Spinal cord (tissue), 10 donors: ENCODE measurements at places on chromosomes 12 and 14. TPM values are rescaled to one million over a fixed set of nuclear protein-coding genes. Genes with fewer than 3 reads are reported as not detected.

DNA sequence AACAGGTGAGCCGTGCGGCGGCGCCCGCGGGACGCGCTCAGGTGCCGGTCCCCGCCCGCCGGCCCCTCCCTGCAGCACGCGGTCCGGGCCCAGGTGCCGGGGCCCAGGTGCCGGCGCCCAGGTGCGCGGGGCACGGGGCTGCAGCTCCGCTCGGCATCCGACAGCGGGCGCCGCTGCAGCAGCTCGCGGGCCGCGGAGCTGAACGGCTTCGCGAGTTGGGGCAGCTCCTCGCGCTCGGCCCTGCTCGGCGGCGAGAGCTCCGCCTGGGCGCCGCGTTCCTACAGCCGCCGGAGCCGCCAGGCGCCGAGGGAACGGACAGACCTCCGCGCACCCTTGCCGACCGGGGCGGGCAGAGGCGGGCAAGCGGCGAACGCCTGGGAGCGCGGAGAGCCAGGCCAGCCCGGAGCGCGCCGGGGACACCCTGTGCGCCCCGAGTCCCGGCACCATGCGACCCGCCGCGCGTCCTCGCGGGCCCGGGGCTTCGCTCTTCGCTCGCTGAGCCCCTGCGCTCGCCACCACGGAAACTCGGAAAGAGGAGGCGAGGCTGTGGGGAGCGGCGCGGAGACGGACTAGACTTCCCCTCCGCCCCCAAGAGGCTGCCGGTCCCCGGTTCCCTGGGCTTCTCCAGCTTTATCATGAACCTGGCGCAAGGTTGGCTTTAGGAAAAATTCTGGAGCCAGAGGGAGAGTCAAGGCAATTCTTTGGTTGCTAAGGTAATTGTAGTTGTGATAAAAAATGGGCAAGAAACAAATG lies at the start of gene RGS6:
Gene RGS6 (plus strand): TSS at position 201 of the 753 bp plus-strand sequence.
- DNase-seq = no peak
- peak within 1 kb of the TSS; percentile 43 for H3K4me3 ChIP-seq
- peaks cover 13% of the 10 kb centered on the region for H3K4me1 ChIP-seq

DNA sequence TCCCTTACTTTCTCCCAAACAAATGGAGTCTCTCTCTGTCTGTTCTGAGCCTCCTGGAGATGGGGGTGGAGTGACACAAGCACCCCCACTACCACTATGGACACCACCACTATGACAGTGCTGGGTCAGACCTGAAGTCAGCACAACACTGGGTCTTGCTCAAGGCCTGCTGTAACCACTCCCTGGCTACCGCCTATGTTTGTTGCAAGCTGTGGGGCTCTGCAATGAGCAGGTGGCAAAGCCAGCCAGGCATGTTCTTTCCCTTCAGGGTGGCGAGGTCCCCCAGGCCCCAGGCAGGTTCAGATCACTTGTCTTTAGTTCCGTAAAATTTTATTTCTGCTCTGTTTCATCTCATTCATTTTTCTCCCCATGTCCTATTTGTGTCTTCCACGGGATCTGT lies 349.8 kb downstream of the TMEM121 start:
- H3K27ac ChIP-seq = no peak overlapping the region
- DNase-seq = no peak
- H3K4me3 ChIP-seq = no peak overlapping the region
- no peaks in the 10 kb centered on the region for H3K4me1 ChIP-seq

The RPGRIP1 gene
- total RNA-seq = 0.50 TPM

The KRT84 gene
- total RNA-seq = not detected

DNA sequence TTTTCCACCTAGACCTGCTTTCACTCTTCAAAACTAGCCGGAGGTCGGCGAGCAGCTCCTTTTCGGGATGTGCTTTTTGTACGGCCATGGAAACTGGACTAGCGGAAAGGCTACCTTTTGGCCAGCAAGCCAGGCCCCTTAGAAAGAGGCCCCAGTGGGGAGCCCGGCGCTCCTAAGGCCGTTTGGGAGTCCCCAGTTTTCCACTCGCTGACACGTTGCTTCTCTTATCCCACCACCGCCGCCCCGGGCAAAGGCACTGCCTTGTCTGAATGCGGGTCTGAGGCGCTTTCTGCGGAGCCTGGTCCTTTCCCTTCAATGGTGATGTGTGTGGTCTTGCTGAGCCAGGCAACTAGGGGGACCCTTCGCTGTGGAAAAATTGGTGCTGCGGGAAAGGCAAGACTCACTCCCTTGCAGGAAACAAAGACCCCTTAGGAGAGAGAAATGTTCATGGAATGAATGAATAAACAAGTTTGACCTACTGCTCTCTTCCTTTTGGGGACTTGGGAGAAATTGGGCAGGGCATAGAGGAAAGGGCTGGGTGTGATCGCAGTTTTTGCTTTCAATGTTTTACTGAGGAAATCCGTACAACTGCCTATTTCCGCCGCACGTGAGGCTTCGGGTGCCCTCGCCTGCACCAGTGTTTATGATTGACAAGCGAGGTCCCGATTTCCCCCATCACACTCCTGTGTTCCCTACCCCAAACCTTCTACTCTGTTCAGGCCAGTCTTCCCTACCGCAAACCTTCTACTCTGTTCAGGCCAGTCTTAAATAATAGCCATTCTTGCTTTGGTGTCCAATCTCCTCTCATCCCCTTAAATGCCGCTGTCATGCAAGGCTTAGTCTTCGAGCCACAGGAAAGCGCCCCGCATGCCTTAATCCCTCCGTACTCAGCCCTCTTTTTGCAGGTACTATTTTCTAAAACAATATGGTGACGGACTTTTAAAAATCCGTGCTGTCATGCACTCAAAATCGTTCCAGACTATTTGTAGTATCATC lies 1.0 kb upstream of the SLC38A2 start:
- H3K4me1 ChIP-seq = peaks cover 13% of the 10 kb centered on the region
- DNase-seq = peak; percentile 43
- H3K27ac ChIP-seq = peak overlapping the region; percentile 96
- no peaks in the 10 kb centered on the region for H3K36me3 ChIP-seq

DNA sequence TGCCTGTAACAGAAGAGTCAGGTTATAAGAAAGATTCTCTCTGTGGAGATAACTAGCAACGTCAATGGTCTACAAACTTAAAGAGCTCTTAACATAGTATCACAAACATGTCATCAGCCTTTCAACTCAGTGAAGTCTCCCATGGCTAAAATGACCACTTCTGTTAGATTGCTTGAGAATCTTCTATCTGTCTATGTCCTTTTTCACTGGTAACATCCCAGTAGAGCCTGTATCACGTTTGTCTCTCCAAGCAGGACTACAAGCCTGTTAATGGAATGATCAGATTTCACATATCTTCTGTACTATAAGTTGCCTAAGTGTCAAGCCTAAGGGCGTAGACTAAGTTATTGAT lies 50.7 kb downstream of the SLC2A13 start:
- no peak for DNase-seq
- no peak overlapping the region for H3K4me3 ChIP-seq
- H3K27me3 ChIP-seq = no peaks in the 10 kb centered on the region
- H3K36me3 ChIP-seq = no peaks in the 10 kb centered on the region

- H3K36me3 ChIP-seq = peaks cover 5% of the 10 kb centered on the region
- H3K27me3 ChIP-seq = no peaks in the 10 kb centered on the region
- no peak for DNase-seq
- H3K4me3 ChIP-seq = no peak overlapping the region
- peaks cover 27% of the 10 kb centered on the region for H3K4me1 ChIP-seq
- H3K27ac ChIP-seq = no peak overlapping the region
Measured at GRCh38 chr12:54148560-54149429, 40.0 kb downstream of the SMUG1 start.

- H3K27ac ChIP-seq = no peak overlapping the region
- no peaks in the 10 kb centered on the region for H3K4me1 ChIP-seq
- H3K27me3 ChIP-seq = no peaks in the 10 kb centered on the region
Measured at GRCh38 chr12:46571608-46572007, 199.0 kb upstream of the SLC38A2 start.

GRCh38 chr14:68269136-68269927 lies 449.8 kb downstream of the RAD51B start:
- no peaks in the 10 kb centered on the region for H3K27me3 ChIP-seq
- DNase-seq = no peak
- H3K27ac ChIP-seq = peak overlapping the region; percentile 17
- no peaks in the 10 kb centered on the region for H3K36me3 ChIP-seq
- no peaks in the 10 kb centered on the region for H3K4me1 ChIP-seq

The DAO gene
- total RNA-seq = not detected

DNA sequence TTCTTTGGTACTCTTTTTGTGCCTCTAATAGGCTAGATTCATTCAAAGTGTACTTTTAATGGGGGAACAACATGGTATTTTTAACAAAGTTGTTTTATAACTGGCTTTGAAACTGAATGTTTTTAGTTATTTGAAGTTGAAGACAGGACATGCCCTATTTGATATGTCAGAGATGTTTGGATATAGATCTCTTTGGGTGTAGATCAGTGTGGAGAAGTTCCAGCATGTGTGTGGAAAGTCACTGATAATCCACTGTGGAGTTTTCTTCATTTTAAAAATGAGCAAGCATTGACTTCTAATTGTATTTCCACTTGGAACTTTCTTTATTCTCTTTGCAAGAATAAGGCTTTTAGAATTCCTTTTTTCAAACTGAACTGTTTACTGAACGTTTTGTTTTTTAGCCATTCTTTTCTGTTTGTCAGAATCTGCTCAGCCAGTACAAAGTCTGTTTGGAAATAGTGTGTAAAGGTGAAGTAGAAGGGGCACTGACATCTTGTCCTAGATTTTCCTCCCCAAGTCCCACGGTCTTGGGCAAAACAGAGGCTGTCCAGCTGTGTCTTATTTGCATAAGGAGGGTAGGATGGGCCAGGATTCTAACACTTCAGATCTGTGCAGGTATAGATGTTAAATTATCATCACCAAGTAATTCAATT lies 35.0 kb downstream of the TDP1 start:
- no peak overlapping the region for H3K4me3 ChIP-seq
- peaks cover under 1% of the 10 kb centered on the region for H3K36me3 ChIP-seq
- no peak for DNase-seq
- H3K4me1 ChIP-seq = no peaks in the 10 kb centered on the region

The SLCO1B1 gene
- total RNA-seq = 0.06 TPM

GRCh38 chr14:105290621-105291346 lies 10.0 kb downstream of the BRF1 start:
- peaks cover 39% of the 10 kb centered on the region for H3K36me3 ChIP-seq
- H3K27me3 ChIP-seq = no peaks in the 10 kb centered on the region
- no peak for DNase-seq
- no peak overlapping the region for H3K4me3 ChIP-seq

DNA sequence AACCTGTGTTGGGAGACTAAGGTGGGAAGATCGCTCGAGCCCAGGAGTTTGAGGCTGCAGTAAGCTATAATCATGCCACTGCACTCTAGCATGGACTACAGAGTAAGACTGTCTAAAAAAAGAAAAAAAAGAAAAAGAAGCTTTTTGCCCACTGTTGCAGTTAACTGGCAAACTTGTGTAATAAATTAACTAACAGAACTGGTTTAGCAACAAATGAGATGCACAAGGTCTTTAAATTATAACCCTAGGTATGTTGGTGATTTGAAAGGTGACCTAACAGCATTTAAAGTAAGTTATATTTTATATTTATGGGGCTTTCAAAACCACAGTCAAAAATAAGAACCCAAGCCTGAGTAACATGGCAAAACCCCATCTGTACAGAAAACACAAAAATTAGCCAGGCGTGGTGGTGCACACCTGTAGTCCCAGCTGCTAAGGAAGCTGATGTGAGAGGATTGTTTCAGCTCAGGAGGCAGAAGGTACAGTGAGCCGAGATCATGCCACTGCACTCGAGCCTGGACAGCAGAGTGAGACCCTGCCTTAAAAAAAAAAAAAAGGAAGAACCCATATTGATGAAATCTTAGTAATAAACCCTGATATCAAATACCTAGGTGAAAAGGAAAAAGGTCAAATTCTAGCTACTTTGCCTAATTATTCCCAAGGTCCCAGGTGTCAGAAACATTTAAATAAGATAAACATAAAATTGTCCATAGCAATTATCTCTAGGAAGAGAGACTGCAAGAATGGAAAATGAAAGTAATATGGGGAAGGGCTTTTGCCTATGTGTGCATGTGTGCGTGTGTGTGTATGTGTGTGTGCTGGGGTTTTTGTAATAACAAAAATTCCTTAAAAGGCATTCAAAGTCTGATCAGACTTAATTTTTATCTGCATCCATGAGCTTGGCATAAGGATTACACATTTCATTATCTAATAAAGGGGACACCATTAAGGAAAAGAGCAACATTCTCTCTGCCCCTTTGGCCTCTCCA lies 15.4 kb downstream of the SYNE2 start:
- H3K4me3 ChIP-seq = no peak overlapping the region
- H3K36me3 ChIP-seq = no peaks in the 10 kb centered on the region
- no peak overlapping the region for H3K27ac ChIP-seq
- no peaks in the 10 kb centered on the region for H3K27me3 ChIP-seq
- no peaks in the 10 kb centered on the region for H3K4me1 ChIP-seq
- DNase-seq = no peak

The ANKRD52 gene
- total RNA-seq = 20.9 TPM

The NGDN gene
- total RNA-seq = 51.8 TPM

GRCh38 chr14:44663136-44663535 lies 156.1 kb upstream of the FSCB start:
- no peaks in the 10 kb centered on the region for H3K36me3 ChIP-seq
- H3K27ac ChIP-seq = no peak overlapping the region
- H3K27me3 ChIP-seq = no peaks in the 10 kb centered on the region
- no peaks in the 10 kb centered on the region for H3K4me1 ChIP-seq
- H3K4me3 ChIP-seq = no peak overlapping the region
- DNase-seq = no peak

DNA sequence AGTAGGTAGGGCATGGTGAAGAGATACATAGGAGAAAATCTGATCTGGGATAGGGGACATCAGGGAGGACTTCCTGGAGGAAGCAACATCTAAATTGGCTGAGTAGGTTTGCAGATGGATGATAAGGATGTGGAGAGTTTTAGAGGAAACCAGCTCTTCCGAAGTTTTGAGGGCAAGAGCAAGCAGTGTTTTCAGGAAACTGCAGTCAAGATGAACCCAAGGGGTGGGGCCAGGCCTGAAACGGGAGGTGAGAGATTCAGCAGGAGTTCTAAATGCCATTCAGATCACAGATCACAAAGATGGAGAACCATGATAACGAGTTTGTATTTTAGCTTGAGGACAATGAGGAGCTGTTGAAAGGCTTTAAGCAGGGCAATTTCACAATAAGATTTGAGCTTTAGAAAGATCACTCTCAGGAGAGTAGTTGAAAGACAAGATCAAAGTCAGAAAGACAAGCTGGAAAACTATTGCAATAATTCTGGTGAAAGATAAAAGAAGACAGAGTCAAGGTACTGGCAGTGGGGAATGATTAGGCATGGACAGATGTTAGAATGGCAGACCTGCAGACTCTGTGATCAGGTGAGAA lies 70.1 kb upstream of the PLXNC1 start:
- no peak for DNase-seq
- H3K27ac ChIP-seq = no peak overlapping the region
- no peaks in the 10 kb centered on the region for H3K27me3 ChIP-seq
- H3K36me3 ChIP-seq = no peaks in the 10 kb centered on the region
- H3K4me1 ChIP-seq = peaks cover 7% of the 10 kb centered on the region

- H3K27ac ChIP-seq = no peak overlapping the region
- H3K4me3 ChIP-seq = no peak overlapping the region
- DNase-seq = peak; percentile 27
- H3K4me1 ChIP-seq = no peaks in the 10 kb centered on the region
- no peaks in the 10 kb centered on the region for H3K27me3 ChIP-seq
Measured at GRCh38 chr12:96350982-96351381, 49.3 kb downstream of the CDK17 start.

- no peaks in the 10 kb centered on the region for H3K27me3 ChIP-seq
- H3K4me3 ChIP-seq = no peak overlapping the region
- no peak overlapping the region for H3K27ac ChIP-seq
- H3K36me3 ChIP-seq = no peaks in the 10 kb centered on the region
- no peaks in the 10 kb centered on the region for H3K4me1 ChIP-seq
Measured at GRCh38 chr14:83085725-83086124, 1552.1 kb upstream of the SEL1L start.

The GPR84 gene
- 0.99 TPM for total RNA-seq

The ZNF740 gene
- total RNA-seq = 20.1 TPM

GRCh38 chr12:66119229-66119869 lies 11.2 kb downstream of the LLPH start:
- peaks cover 8% of the 10 kb centered on the region for H3K36me3 ChIP-seq
- H3K27me3 ChIP-seq = no peaks in the 10 kb centered on the region
- H3K27ac ChIP-seq = no peak overlapping the region
- no peak overlapping the region for H3K4me3 ChIP-seq
- DNase-seq = no peak
- no peaks in the 10 kb centered on the region for H3K4me1 ChIP-seq
